ENCODE measurements at places on chromosomes 4 and X. TPM values are rescaled to one million over a fixed set of nuclear protein-coding genes. Genes with fewer than 3 reads are reported as not detected.

DNA sequence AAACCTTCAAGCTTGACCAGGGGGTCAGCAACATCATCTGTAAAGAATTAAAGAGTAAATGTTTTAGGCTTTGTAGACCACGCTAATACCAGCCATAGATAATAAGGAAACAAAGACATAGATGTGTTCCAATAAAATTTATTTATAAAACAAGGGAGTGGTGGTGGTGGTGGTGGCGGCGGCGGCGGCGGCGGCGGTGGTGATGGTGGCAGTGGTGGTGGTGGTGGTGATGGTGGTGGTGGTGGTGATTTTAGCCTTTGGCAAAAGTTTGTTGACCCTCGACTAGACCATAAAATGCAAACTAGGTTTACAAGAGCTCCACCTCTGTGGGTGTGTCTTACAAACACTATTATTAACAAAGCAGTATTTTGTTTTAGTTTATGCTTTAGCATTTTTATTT lies 222.3 kb upstream of the SPOCK3 start:
- H3K27ac ChIP-seq = no peak overlapping the region
- no peaks in the 10 kb centered on the region for H3K36me3 ChIP-seq
- H3K4me3 ChIP-seq = no peak overlapping the region
- no peak for DNase-seq

Gene SHOX
- total RNA-seq = not detected

- no peak for DNase-seq
- no peaks in the 10 kb centered on the region for H3K27me3 ChIP-seq
- no peaks in the 10 kb centered on the region for H3K4me1 ChIP-seq
- no peaks in the 10 kb centered on the region for H3K36me3 ChIP-seq
- no peak overlapping the region for H3K27ac ChIP-seq
Measured at GRCh38 chr4:37095925-37096324, 148.6 kb upstream of the NWD2 start.

DNA sequence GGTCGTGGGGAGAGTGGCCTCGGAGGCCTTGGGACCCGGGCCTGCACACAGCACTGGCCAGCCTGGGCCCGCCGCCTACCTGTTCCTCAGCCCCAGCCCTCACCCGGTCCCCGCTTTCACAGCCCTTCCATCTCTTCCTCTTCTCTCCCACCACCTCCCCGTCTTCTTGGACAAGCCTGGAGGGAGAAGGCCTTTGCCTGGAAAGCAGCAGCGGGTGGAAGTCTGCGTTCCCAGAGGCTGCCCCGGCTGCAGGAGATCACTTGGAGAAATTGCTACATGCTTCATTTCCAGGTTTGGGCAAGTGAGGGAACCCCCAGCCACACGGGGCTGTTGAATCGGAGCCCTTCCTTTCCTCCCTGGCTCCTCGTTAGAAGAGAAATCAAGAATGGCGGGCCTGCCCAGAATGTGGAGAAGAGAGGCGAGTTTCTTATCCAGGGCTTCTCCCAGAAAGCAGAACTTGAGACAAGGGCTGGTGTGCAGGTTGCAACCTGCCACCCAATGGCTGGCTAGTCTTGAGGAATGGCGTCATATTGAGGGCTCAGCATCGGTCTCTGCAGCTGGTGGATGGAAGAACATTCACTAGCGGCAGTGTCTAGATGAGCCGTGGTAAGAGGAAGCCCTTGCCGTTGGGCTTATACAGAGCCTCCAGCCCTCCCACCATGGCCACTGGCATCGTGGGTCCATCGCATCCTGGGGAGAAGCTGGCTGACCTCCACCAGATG lies 1.2 kb upstream of the PDZD4 start:
- H3K4me3 ChIP-seq = no peak overlapping the region
- DNase-seq = no peak
- H3K27me3 ChIP-seq = no peaks in the 10 kb centered on the region
- H3K36me3 ChIP-seq = no peaks in the 10 kb centered on the region

Gene CXCL3
- total RNA-seq = 0.23 TPM

Gene FGF16
- total RNA-seq = not detected

GRCh38 chr4:110636680-110637407 lies 14.0 kb upstream of the PITX2 start:
- H3K27me3 ChIP-seq = no peaks in the 10 kb centered on the region
- H3K36me3 ChIP-seq = no peaks in the 10 kb centered on the region
- H3K4me1 ChIP-seq = no peaks in the 10 kb centered on the region
- DNase-seq = no peak
- H3K4me3 ChIP-seq = peak overlapping the region; percentile 35

GRCh38 chrX:136747003-136747986 lies 33.4 kb downstream of the ARHGEF6 start:
- DNase-seq = no peak
- no peak overlapping the region for H3K4me3 ChIP-seq
- H3K27me3 ChIP-seq = no peaks in the 10 kb centered on the region
- no peaks in the 10 kb centered on the region for H3K36me3 ChIP-seq

Gene MAGEA3
- total RNA-seq = 0.21 TPM

Gene TRIM60
- total RNA-seq = not detected

- no peaks in the 10 kb centered on the region for H3K4me1 ChIP-seq
- H3K27ac ChIP-seq = no peak overlapping the region
- no peak for DNase-seq
- no peaks in the 10 kb centered on the region for H3K36me3 ChIP-seq
Measured at GRCh38 chrX:137428766-137429591, 136.9 kb upstream of the ZIC3 start.

Gene ARR3
- total RNA-seq = not detected

Gene STARD8
- total RNA-seq = 4.6 TPM

Data from Panc1 (cell line).